ENCODE measurements at places on chromosomes 12 and 14.

DNA sequence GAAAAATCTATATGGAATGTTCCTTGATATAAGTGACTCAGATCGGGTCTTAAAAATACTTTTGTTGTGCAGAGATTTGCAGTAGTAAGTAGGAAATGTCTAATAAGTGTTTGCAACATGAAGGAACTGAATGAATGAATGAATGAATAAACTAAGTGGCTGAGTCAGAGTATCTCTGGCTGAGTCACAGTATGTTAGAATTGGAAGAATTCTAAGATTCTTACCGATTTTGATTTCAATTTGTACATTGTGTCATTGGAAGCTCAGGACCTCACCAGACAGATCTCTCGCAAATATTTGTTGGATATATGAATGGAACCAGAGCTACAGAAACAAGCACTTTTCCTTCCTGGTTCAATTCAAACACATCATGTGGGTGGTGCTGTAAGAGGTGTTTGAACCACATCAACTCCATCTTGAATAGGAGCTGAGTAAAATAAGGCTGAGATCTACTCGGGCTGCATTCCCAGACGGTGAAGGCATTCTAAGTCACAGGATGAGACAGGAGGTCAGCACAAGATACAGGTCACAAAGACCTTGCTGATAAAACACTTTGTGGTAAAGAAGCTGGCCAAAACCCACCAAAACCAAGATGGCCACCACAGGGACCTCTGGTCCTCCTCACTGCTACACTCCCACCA lies 123.9 kb upstream of the FOXN3 start:
- DNase-seq, result no peak

GRCh38 chr14:20712904-20713303 lies 24.3 kb downstream of the ANG start:
- no peak for DNase-seq

- DNase-seq, result peak; percentile 24
Measured at GRCh38 chr12:130438243-130438620, 100.5 kb downstream of the PIWIL1 start.

DNA sequence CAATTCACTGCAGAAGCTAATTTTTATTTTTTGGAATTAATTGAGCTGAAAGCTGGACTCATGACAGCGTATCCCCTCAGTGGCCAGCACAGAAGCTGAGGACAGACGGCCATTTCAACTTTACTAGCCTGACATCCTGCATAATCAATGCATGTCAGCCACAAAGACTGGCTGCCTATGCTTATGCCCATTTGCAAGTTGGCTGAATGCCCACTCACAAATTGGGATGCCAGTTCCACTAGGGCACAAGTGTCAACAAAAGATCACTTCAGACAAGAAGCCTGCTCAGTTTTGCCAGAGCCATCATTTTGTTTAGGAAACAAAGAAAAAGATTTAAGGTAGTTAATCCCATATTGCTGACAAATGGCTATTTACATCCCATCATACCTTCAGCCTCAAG lies 417.6 kb downstream of the NOVA1 start:
- no peak for DNase-seq

GRCh38 chr12:66129934-66130266 lies 650 bp downstream of the LLPH start:
- no peak for DNase-seq

DNA sequence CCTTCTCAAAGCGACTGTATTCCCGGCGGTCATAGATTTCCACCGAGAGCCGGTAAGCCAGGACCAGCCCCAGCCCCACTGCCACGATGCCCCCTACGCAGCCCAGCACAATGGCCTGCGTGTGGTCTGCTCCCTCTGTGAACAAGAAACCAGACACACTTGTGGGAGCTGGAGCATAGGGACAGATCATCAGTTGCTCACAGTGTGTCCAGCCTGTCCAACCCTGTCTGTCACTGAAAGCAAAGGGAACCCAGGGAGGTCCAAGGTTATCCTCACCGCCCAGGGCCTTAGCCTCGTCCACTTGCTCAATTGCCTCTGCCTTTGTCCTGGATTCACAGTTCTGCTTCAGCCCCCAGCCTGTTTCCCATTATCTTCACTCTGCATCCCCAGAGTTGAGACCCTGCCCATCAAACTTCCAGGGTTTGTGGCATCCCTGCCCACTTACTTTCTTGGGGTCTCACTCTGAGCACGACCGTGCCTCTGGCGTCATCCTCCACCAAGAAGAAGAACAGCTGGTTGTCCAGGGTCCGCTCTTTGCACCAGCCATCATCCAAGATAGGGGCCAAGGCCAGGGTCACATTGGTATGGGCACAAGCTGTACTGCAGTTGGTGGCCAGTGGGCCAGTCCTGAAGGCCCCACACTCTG lies 11.3 kb upstream of the CSAD start:
- DNase-seq, result peak; percentile 62

- no peak for DNase-seq
Measured at GRCh38 chr14:84961637-84962036, 568.3 kb upstream of the FLRT2 start.

DNA sequence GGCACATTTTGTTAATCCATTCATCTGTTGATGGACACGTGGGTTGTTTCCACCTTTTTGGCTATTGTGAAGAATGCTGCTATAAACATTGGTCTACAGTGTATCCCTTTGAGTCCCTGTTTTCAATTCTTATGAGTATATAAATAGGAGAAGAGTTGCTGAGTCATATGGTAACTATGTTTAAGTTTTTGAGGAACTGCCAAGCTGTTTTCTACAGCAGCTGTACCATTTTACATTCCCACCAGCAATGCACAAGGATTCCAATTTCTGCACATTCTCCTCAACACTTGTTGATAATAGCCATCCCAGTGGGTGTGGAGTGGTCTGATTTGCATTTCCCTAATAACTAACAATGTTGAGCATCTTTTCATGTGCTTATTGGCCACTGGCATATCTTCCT lies 6.9 kb upstream of the SVOP start:
- no peak for DNase-seq

DNA sequence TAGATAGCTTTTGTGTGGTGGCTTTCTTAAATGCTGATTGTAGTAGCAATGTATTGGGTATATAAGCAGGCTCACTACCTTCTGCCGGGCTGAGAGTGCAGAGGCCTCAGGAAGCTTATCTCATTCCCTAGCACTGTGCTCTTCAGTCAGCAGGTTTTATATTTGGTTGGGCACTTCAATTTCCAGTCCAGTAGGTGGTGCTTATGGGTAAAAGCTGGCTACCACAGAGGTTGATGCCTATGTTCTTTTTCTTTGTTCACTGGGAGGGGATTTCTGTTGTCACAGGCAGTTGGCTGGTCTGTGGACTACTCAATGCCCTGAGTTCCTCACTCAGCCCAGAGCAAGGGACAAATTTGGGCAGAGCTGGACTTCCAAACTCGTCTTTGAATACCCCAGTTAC lies 43.0 kb upstream of the GLIPR1 start:
- no peak for DNase-seq

DNA sequence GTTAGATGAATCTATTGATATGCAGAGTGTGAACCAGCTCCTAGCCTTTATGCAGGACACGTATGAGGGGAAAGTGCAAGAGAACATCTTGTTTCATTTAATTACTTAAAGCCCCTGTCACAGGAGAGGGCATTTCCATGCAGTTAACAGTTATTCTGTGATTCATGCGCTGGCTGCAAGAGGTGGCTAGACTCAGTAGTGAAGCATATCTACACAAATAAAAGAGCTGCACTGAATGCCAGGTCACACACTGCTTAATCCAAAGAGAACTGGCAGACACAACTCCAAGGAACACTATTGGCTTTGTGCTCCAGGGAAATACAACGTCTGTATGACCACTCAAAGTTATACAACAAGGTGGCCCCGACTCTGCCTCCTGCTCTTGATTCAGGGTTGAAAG lies 394.1 kb downstream of the C12orf75 start:
- no peak for DNase-seq

GRCh38 chr14:68665131-68665530 lies 127.7 kb downstream of the ZFP36L1 start:
- no peak for DNase-seq

GRCh38 chr12:27498761-27499160 lies 25.2 kb upstream of the PPFIBP1 start:
- no peak for DNase-seq

DNA sequence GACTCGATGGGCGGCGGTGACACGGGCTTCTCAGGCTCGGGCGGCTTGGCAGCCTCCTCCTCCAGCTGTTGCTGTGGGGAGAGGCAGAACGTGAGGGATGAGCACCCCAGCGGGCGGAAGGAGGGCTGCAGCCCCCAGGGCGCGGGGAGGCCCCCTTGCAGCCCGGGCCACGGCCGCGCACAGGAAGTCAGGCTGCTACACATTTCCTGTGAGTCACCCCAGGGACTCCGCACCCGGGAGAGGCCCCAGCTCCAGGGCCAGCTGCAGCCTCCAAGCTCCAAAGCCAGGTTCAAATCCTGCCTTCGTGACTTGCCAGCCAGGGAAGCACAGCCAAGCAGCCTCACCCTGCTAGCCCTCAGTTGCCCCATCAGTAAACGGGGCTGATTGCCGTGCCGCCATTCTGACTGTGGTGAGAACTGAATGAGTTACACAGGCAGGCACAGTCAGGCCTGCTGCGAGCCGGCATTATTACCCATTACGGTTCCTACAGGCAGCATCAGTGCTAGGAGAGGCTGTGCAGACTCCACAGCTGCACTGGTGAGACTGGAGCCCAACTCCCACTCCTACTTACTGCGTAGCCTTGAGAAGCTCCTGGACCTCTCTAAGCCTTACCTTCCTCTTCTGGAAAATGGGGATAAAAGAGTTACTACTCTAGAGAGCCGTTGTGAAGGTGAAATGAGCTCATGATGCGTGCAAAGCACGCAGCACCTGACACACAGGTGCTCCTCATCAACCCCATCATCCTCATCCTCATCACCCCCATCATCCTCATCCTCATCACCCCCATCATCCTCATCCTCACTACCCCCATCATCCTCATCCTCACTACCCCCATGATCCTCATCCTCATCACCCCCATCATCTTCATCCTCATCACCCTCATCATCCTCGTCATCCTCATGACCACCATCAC lies 100.9 kb downstream of the NCOR2 start:
- peak; percentile 95 for DNase-seq

DNA sequence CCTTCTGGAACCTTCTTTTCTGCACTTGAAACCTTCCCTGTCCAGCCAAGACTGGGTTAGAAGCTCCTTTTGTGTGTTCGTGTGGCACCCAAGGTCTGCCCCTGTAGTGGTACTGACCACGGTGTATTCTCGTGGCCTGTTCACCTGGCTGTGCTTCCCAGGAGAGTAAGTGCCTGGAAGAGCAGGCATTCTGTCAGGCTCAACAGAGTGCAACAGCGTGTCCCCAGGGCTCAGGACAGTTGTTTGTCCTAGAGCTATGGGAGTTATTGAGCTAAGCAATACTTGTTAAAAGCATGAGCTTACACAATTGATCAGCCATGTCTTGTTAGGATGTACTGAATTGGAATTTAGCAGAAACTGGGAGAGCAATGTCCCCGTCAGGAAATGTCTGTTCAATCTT lies 12.9 kb upstream of the SLC38A2 start:
- no peak for DNase-seq

GRCh38 chr14:64478634-64479250 lies 13.4 kb downstream of the AKAP5 start:
- no peak for DNase-seq

- no peak for DNase-seq
Measured at GRCh38 chr14:99413172-99413571, 67.5 kb downstream of the SETD3 start.

DNA sequence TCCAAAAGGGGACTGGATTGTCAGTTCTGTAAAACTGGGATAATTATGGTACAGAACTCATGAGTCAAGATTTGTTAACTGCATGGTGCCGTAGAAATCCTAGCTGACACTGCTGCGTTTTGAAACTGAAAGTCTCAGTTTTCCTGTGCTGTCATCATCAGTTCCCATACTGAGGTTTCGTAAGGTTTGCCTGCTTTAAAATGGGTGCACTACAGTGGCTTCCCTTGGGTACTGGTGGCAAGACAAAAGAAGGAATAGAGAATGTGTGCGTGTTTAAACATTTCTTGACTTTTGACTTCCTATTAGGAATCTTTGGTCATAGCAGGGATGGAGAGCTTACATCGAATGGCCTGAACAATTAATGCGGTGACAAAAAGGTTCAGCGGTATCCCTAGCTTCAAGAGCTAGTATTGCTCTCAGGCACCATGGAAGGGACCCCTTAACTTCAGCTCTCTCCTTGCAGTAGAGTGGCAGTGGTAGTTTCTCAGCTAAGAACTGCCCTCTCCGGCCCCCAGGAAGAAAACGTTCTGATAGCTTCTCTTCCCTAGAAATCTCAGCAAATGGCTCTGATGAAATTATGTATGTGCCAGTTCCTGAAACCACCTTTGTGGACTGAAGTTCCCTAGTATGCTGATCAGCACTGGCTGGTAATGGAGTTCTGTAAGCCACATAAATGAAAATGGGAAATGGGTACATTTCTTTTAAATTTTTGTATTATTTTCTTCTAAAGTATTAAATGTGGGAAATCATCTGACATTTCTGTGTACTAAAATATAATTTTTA lies 28.9 kb downstream of the ANO6 start:
- DNase-seq, result no peak

- DNase-seq, result no peak
Measured at GRCh38 chr14:95681153-95681552, 5.1 kb upstream of the TCL1B start.

DNA sequence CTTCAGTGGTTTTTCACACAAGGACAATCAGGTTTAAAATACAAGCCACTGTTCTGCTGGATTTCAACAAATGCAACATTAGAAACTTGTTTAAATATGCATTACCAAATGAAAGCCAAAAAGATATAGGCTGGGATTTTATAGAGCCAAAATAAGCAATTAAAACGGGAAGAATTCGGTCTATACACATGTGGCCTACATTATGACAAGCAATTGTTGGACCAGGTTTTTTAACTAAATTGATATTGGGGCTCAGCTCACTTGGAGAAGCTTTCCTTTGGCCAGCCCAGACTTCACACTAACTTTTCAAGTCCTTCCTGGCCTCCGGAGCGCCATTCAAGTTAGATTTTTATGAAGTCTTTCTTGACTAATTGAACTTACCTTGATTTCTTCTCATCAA lies 16.9 kb upstream of the PDE3A start:
- no peak for DNase-seq

GRCh38 chr12:64631197-64631596 lies 20.9 kb downstream of the RASSF3 start:
- DNase-seq, result no peak

- DNase-seq, result no peak
Measured at GRCh38 chr12:78555802-78556201, 308.8 kb upstream of the SYT1 start.

DNA sequence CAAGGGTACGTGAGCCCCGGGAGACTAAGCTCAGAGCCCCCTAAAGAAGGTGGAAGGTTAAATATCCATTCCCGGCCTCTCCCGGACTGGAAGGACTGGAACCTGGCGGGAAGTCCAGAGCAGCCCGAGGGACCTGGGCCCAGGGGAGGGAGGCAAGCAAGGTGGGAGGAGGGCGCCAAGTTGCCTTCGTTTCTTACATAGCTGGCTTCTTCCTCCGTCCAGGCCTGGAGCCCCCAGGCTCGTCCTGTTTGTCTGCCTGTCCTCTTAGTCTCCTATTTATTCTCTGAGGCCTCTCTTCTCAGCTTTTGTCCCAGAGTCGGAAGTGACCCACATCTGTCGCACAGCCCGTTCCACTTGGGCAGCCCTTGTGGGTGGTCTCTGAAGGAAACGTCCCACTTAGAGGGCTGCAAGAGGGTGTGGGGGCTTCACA lies 745 bp downstream of the PCK2 start:
- DNase-seq, result no peak

All from activated effector memory CD4-positive, alpha-beta T cell treated with anti-CD3 and anti-CD28 coated beads, Interleukin-2, amount 50 U/mL, for 16 hours (primary cell).